ENCODE measurements at places on chromosomes 7 and 10.

- DNase-seq: peak; percentile 55
Observed at GRCh38 chr10:5466451-5467206, 32.7 kb downstream of the CALML5 start.

GRCh38 chr10:85012305-85012704, 683.9 kb downstream of the CCSER2 start:
- DNase-seq: no peak

GRCh38 chr10:68684413-68684812, 36.6 kb upstream of the CCAR1 start:
- no peak for DNase-seq

- DNase-seq: no peak
Observed at GRCh38 chr7:25852211-25852938, 299.6 kb upstream of the NFE2L3 start.

GRCh38 chr7:88452646-88453045, 146.0 kb upstream of the STEAP4 start:
- no peak for DNase-seq

GRCh38 chr7:104943502-104944343, 70.3 kb upstream of the KMT2E start:
- DNase-seq: no peak

GRCh38 chr7:12694817-12695216, 7.4 kb downstream of the ARL4A start:
- no peak for DNase-seq

- DNase-seq: no peak
Observed at GRCh38 chr10:17655567-17656146, 11.7 kb downstream of the STAM start.

GRCh38 chr7:147079921-147080420, 963.4 kb downstream of the CNTNAP2 start:
- DNase-seq: no peak

- DNase-seq: no peak
Observed at GRCh38 chr7:16223963-16224707, 197.2 kb downstream of the CRPPA start.

- DNase-seq: no peak
Observed at GRCh38 chr10:5818048-5818331, 4.8 kb upstream of the GDI2 start.

DNA sequence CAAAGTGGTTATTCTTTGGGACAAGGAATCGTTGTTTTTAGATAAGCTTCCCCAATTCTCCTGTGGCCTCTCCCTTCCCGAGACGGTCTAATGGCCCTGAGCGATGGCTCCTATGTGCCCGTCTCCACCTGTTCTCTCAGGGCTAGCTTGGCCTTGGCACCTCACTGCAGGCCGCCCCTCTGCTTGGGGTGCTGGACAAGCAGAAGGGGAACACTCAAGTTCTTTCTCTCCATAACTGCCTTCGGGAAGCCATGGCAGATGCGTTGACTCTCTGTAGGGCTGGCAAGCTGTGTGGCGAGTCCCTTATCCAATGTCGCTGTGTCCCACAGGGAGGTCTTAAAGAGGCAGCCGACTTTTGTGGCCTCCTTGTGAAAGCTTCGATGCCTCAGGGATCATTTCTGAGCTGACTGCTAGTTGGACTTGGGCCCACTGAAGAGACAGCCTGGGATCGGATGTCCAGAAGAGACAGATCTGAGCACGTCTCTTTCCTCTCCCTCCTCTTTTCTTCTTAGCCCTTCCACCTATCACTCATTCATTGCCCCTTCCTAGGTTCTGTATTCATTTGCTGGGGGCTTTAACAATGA, 70.8 kb downstream of the GRK5 start:
- no peak for DNase-seq

DNA sequence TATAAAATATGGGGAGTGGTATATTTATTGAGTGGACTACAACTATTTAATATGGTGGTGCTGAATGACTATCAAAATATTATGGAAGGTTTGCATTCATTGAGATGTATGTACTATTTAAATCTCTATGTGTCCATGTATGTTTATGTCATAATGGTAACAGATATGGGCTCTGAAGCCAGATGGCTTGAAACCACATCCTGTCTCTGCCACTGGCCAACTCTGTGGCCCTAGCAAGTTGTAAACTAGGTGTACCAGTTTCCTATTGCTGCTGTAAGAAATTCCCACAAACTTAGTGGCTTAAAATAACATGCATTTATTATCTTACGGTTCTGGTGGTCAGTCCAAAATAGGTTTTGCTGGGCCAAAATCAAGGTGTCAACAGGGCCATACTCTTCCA, 198.1 kb upstream of the NFE2L3 start:
- no peak for DNase-seq

DNA sequence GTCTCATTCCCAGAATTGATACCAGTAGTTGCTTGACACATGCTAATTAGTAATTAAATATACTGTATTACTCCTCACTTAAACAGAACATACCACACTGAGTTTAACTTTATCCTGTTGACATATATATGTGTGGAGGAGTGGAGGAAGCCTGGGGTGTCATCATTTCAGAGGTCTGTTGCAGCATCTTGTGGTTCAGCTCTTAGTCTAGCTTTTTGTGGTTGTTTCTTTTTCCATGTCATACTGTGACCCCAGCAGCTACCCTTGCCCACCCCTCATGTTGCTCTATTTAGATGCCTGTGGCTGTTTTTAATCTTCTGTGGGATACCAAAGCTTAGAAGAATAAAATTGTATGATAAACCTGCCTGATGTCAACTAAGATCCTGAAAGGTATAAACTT, 875.4 kb downstream of the LRMDA start:
- peak; percentile 40 for DNase-seq
